ENCODE measurements at places on chromosomes 2 and 18.

GRCh38 chr2:97774425-97774824, 61.0 kb downstream of the ZAP70 start:
- no peak for DNase-seq

GRCh38 chr18:5726011-5726410, 169.3 kb downstream of the TMEM200C start:
- DNase-seq: no peak

- no peak for DNase-seq
Observed at GRCh38 chr2:46098621-46099062, 198.6 kb upstream of the EPAS1 start.

DNA sequence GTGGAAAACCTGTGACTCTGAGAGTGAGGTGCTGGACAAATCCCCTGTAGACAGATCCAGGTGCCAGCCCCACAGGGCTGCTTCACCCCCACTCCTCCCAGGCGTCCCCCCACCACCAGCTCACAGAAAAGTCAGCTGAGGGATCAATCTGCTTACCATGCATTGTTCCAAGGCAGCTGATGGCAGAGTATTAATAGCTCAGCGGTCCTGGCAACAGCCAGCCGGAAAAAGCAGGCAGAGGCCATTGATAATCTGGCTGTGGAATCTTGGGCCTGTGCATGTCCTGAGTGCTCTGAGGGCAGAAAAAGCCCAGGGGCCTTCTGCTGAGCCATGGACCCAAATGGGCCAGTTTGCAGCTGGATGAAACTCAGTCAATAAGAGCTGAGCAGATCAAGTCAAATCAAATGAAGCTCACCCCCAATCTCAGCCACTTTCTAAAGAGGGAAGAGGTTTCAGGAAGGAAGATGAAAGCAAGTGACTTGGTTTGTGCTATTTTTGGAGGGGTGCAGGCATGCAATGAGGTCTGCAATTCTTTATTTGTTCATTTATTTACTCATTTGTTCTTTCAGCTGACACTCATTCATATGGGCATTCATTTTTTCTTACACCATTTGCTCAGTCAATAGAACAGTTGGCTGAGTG, 63.4 kb downstream of the GYPC start:
- DNase-seq: no peak

All from stimulated activated CD4-positive, alpha-beta T cell treated with anti-CD3 and anti-CD28 coated beads, Interleukin-1b, Interleukin-23, amount 100 ng/mL, for 24 hours (primary cell).